ENCODE measurements at places on chromosomes 2 and 18.

GRCh38 chr2:113922784-113923183 lies 32.9 kb downstream of the ACTR3 start:
- DNase-seq: no peak

- DNase-seq: no peak
Observed at GRCh38 chr2:201517094-201517493, 65.6 kb downstream of the STRADB start.

- peak; percentile 52 for DNase-seq
Observed at GRCh38 chr2:196925051-196925767, 1.3 kb downstream of the PGAP1 start.

- DNase-seq: peak; percentile 51
Observed at GRCh38 chr18:68564961-68565360, 149.9 kb downstream of the TMX3 start.

DNA sequence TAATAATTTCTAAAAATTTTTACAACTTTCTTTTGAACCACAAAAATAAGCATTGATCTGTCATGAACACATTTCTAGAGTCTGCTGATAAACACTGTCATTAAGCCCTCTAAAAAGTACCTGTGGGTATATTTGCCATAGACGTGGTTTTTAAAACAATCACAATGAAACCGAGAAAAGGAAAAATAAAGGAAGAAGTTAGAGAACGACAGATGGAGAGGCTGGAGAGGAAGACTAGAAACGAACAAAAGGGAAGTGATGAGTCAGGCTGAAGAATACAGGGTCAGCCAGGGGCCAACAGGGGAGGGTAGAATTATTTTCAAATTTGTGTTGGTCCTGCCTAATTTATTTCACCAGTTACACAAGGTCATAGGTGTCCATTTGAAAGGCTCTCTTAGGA lies 62.0 kb downstream of the MYL12B start:
- no peak for DNase-seq

Data from A673 (cell line).